ENCODE measurements at places on chromosomes 12 and 14.

DNA sequence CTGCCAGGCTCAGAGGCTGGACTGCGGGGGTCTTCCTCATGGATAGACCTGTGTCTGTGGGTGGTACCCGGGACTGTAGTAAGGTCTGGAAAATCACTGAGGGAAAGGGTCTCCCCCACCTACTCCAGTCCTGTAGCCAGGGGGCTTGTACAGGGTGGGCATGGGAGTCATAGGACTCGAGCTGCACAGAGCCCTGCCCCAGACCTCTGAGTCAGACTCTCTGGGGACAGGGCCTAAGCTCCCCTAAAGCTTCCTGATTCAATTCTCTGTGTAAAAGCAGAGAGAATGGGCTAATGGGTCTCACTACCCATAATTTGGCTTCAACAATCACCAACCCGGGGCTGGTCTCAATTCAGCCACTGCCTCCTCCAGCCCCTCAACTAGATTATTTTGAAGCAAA, 27.0 kb downstream of the LRTM2 start:
- DNase-seq = no peak

DNA sequence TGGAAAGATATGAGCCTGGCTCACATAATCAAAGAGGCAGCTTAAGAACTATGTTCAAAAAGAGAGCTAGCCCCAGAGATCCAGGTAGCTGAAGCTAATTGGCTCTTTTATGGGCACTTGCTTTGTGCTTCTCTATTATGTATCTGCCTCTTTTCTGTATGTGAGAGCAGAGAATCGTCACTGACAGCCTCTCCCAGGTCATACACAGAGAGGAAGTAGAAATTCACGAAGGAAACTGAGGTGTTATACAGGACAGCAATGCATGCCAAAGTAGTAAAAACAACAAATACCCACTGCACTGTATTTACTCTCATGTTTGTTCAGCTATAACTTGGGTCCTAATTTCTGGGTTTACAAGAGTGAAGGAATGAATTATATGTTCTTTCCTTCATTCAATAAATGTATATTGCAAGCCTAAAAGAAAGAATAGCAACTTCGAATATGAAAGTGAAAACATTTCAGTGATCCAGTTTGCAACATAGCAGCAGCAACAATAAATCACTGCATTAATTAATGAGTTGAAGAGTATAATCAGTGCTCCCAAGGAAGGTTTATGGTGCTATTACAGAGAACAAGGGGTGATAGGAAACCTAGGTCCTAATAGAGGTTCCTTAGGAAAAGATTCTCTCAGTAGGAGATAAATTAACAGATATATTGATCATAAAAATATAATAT, 47.1 kb upstream of the ATXN7L3B start:
- no peak for DNase-seq

GRCh38 chr12:130872179-130873096, 572 bp downstream of the RAN start:
- peak; percentile 31 for DNase-seq

- no peak for DNase-seq
Measured at GRCh38 chr12:80234667-80235066, 135.3 kb downstream of the OTOGL start.

DNA sequence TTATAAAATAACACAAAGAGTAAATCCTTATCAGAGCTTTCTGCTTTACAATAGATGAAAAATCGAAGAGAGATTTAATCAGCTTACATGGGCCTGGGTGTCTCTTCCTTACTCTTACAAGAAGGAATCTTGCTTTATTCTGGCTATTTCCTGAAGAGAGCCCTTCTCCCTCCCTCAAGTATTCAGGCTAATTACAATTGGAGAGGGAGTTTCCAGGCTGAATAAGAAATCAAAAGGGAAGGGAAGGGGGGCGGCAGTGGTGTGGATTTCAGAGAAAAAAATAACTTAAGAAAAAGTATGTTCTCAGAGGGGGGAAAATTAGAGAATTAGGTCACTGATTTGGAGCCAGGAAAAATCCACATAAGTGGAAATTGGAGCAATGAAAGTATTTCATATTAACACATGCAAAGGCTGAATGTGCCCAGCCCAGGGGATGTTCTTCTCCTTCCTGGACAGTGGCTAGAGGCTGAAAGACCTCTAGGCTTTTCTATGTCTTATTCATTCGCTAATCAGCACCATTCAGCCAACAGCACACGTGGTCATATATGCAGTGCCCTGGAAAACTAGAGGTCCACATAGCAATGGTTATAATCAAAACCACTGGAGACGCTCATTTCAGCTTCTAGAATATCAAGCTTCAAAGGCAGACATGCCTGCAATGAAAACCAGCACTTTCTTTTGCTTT, 158.9 kb upstream of the BTG1 start:
- no peak for DNase-seq

DNA sequence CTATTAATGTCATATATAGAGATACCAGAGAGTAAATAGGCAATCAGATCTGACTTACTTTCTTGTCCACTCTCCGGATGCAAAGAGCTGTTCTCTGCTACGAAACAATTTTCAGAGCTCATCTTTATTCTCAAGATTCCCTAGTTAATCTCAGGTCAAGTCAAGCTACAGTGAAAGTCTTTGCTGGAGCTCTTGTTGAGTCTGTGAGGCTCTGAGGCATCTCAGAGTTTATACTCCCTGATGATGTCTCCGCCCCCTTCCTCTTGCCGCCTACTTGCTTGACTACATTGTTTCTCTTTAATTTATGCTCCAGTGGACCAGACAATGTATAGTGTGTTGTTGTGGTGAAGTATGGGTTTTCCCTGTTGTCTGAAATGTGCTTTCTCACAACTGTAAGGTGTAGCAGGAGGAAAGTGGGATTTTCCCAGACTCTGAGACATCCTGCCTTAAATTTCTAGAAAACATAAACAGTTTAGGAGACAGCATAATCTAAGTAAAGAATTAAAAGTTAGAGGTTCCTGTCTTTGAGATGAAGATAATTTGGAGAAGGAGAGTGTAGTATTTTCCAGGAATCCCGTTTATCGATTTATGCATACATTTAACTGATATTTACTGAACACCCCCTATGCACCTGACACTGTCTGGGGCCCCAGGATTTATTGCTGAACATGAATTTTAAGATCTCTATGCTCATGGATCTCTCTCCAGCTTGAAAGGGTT, at the start of gene CD69:
Gene CD69 (minus strand): TSS at position 203 of the 720 bp plus-strand sequence. CDS start 81 bp downstream, at position 122.
- peak; percentile 39 for DNase-seq

DNA sequence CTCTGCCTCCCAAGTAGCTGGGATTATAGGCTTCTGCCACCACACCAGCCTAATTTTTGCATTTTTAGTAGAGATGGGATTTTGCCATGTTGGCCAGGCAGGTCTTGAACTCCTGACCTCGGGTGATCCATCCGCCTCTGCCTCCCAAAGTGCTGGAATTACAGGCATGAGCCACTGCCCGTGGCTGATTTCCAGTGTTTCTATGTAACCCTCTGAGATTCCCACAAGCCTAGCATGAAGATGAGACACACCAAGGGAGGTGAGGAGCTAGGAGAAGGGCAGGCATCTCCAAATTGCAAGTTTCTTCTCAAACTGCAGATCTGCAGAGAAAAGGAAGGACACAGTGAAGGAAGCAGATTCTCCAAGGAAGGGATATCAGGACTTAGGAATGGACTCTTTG, 125.0 kb downstream of the CACNA1C start:
- no peak for DNase-seq

DNA sequence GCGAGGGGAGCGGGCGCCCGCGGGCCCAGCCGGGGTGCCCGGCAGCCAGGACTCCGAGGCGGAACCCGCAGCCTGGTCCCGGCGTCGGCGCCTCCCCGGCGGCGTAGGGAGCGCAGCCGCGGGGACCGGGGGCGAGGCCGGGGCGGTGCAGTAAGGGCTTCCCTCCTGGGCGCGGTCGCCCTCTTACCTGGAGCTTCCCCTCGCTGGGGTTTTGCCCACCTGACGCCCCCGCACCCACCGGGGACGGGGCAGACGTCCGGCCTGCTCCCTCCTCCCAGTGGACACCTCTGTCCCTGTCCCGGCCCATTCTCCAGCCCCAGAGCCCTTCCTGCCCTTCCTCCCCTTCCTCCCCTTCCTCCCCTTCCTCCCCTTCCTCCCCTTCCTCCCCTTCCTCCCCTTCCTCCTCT, 413 bp upstream of the TUBA1C start:
- no peak for DNase-seq

DNA sequence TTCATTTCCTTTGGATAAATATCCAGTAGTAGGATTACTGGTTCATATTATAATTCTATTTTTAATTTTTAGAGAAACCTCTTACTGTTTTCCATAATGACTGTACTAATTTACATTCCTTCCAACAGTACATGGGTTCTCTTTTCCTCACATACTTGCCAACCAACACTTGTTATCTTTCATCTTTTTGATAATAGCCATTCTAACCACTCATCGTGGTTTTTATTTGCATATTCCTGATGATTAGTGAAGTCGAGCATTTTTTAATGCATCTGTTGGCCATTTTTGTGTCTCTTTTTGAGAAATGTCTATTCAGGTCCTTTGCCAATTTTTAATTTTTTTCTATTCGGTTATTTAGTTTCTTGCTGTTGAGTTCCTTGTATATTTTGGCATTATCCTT, 457.7 kb upstream of the PDE3A start:
- no peak for DNase-seq

GRCh38 chr12:93790472-93791152, 113.4 kb downstream of the CRADD start:
- no peak for DNase-seq

- DNase-seq = no peak
Measured at GRCh38 chr14:103370087-103370486, 15.1 kb upstream of the MARK3 start.

- DNase-seq = no peak
Measured at GRCh38 chr12:103050273-103050672, 92.8 kb downstream of the ASCL1 start.

GRCh38 chr14:91473046-91473445, 37.1 kb downstream of the PPP4R3A start:
- DNase-seq = no peak

DNA sequence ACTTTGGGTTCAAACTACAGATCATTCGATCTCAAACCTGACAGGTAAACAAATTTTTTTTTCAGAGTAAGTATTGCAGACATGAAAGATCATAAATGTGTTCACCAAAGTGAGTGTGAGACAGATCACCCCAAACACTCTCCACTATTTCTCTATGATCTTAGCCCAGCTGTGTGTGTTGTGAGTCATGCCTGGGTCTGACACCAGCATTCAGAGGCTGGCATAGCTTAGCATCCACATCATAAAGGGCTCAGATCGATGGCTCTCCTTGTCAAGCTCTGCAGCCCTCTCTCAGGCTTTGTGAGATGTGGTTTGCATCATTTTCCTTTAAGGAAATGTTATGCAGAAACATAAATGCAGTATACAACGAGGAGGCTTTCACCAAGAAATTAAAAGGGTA, 164.9 kb downstream of the ETV6 start:
- peak; percentile 61 for DNase-seq

DNA sequence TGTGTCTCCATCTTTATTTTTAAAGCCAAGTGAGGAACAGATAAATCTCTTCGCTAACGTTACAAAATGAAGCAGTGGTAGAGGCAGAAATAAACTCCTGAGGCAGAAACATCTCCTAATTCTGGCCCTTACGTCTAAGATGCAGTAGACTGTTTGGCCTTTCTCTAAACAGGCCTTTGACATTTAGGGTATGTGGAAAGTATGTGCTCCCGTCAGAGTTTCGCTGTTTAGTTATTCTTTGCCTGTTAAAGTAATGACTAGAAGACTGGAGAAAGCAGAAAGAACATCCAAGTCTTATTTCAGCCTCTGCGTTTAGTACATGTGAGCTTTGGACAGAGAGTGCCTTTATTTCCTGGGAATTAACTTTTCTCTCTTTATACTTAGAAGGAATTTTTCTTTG, 216.6 kb downstream of the RAD51B start:
- DNase-seq = no peak

DNA sequence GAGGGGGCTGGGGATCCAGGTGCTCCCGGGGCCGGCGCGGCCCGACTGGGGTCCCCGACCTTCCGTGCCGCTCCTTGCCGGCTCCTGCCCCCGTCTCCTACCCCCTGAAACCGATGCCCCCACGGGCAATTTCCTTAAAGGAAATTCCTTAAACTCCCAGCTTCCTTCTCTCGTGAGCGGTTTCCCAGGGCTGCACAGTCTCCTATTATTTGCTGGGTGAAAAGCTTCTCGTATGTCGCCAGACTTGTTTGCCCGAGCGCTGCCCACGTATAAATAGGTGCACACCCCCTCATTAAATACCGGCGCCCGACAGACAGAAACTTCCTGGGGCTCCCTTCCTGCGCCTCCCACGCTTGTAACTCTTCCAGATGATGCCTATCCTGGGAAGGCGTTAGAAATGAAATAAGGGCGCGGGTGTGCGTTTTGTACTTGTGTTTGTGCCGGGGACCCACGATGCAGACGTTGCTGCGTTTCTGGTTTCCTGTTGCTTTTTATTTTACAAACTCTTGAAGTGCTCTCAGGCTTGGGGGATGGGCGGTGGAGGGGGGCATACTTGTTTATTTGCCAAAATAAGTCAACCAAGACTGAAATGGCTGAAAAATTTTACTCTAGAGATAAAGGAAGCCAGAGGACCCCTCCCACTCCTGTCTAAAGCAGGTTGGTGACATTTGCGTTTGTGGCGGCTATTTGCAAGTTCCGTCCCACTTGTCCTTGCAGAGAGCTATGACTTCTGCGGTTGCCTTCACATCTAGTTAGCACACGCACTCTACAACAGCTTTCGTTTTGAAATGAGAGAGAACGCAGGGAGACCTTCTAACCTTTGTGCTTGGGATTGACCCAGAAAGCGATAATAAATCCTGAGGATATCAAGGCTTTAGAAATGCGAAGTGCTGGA, 1.0 kb downstream of the HIP1R start:
- DNase-seq = peak; percentile 58

GRCh38 chr12:93824514-93825500, 147.6 kb downstream of the CRADD start:
- no peak for DNase-seq

DNA sequence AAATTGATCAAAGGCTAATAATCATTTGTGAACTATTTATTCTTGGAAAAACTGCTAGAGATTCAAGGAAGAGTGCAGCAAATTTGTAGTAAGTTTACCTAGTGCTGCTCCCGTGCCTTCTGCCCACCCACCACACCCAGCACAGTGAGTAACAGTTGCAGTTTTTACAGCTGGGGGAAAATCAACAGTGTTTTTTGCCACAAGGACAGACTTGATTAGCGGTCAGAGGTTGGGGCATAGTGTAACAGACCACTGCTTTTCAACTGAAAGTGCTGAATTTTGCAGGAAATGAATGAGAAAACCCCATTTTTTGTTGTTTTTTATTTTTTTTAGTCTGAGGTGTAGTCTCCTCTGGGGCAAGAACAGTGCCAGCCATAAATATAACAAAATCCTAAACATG, 7.5 kb upstream of the KLRK1 start:
- no peak for DNase-seq

DNA sequence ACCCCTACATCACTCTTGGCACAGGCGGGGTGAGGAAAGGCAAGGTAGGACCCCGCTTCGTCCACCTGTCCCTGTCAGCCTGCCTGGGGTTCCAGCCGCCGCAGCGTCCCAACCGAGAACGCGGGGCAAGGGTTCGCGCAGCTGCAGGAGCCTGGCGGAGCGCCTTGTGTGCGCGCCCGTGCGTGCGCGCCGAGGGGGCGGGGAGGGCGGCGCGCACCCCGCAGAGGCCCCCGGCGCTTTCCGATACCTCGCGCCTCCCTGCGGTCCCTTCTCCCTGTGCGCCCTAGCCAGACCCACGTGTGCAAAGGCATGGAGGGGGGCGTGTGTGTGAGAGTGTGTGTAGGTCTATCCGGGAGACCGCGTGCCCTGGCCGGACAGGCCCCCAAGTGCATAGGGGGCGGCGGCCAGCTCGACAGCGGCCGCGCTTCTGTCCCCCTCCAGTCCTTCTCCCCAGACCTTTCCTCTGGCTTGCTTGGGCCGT, 122.4 kb downstream of the TSPAN9 start:
- DNase-seq = peak; percentile 6

GRCh38 chr14:34964977-34965764, 17.6 kb upstream of the SRP54 start:
- DNase-seq = no peak

All from Ammon's horn (tissue), 1 donor.